Activated CD8-positive, alpha-beta T cell treated with anti-CD3 and anti-CD28 coated beads for 36 hours (primary cell): ENCODE measurements at places on chromosomes 7 and 10. TPM values are rescaled to one million over a fixed set of nuclear protein-coding genes. Genes with fewer than 3 reads are reported as not detected.

DNA sequence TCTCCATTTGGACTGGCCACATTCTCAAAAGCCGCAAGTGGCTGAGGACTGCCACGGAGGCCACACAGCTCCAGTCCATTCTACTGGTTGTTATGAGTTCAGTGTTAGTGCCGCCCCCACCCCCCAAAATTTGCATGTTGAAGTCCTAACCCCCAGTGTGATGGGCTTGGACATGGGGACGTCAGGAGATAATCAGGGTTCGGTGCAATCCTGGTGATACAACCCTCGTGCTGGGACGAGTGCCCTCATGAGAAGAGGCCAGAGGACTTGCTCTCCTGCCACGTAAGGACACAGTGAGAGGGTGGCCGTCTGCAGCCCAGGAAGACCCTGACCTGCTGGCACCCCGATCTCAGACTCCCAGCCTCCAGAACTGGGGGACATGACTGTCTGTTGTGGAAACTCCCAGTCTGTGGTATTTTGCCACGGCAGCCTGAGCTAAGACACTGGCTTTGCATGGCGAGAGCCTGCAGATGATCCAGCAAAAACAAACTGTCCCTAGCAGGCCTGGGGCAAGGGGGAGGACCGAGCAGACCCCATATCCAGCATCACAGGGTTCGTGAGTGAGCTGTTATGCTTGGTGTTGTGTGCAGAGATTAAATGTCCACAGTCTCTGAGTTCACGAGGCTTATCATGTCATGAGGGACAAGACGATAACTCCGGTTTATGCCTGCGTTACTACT is 41.5 kb upstream of the INSIG1 start:
- no peak for DNase-seq
- no peak overlapping the region for H3K4me3 ChIP-seq
- H3K27me3 ChIP-seq, result peaks cover 7% of the 10 kb centered on the region

DNA sequence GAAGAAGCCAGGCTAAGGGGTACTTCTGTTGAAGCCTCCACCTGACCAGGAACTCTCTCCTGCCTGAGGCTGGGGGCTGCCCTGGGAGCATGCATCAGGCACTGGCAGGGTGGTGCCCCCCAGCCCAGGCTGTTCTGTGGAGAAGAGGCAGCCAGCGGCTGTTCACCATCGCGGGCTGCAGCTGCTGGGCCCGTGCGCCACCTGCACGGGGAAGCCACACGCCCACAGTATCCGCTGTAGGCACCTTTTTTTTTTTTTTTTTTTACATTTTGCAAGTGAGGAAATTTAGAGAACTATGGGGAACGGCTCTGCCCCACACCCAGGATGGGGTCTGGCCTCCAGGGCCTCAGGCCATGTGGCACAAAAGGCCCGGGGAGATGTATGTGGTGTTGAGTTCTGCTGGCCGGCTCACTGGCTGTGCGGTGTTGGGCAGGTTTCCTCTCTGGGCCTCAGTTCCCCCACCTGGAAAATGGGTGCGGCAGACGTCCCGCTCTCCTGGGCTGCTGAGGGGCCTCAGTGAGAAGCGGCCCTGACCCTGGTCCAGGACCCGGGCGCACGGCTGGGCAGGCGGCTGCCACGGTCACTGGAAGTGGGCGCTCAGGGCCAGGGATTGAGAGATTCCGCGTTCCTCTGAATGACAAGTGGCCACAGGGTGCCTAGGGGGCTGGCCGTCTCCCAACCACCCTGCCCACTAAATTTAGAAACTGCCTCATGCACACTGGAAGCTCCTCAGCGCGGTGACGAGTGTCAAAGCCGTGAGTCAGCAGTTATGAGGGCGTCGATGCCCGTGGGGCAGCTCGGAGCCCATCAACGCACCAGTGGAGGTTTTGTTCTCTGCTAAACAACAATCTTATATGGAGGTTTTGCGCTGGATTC is 8.8 kb upstream of the INTS1 start:
- H3K4me1 ChIP-seq, result peaks cover 31% of the 10 kb centered on the region
- DNase-seq, result peak; percentile 72

DNA sequence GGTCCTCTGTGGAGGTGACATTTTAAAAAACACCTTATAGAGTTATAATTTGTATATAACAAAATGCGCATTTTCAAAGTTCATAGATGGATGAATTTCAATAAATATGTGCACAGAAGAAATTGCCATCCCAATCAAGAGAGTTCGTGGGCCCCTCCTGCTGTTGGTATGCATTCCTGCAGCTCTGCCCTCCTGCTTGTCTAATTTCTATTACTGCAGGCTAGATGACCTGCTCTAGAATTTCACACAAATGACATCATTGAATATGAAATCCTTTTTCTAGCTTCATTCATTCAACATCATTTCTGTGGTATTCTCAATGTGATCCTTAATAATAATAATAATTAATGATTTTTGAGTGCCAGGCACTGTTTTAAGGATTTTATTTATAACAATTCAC is 348.2 kb downstream of the SDK1 start:
- no peak for DNase-seq
- H3K27me3 ChIP-seq, result no peaks in the 10 kb centered on the region
- H3K4me1 ChIP-seq, result no peaks in the 10 kb centered on the region
- H3K36me3 ChIP-seq, result no peaks in the 10 kb centered on the region
- no peak overlapping the region for H3K4me3 ChIP-seq

DNA sequence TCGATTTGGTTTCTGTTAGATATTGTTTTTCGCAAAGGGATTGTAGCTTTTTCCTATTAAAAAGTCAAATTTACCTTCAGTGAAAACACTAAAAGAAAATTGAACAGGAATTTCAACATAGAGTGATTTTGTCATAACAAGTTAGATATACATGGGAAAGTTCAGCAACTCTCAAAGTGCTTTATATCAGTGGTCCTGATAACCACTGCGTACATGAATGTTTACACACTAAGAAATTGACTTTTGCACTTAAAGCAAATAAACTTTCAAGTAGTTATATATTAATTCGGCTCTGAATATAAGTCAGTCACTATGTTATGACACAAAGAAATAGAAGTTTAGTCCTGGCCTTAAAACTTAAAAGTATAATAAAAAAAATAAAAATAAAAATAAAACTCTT is 101.3 kb upstream of the DKK1 start:
- DNase-seq, result no peak
- no peaks in the 10 kb centered on the region for H3K36me3 ChIP-seq
- no peaks in the 10 kb centered on the region for H3K4me1 ChIP-seq
- no peak overlapping the region for H3K27ac ChIP-seq

DNA sequence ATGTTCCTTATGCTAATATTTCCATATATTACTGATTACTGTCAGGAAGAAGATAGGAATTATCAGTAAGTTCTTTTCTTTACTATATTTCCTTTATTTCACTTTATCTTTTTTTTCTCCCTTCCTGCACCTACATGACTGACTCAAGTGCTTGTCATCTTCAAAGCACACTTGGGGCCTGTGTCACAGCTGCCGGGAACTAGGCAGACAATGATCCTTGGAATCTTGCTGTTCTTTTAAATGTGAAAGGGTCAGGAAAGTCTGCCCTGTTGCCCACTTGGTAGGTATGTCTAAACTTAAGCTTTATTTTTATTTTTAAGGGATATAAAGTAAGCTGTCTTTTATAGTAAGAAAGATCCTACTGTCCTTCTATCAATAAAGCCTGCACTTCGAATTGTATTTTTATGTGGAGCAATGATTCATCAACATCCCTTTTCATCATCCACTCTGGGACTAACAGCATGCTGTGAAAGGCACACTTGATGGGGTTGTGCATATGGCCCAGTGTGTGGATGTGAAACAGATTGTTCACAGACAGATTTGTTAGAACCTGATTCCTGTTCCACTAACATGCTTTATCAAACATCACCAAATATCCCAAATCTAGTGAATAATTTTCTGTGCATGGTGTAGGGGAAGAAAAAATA is 556.9 kb downstream of the DNAJB9 start:
- H3K27ac ChIP-seq, result no peak overlapping the region
- H3K36me3 ChIP-seq, result no peaks in the 10 kb centered on the region
- no peaks in the 10 kb centered on the region for H3K4me1 ChIP-seq
- no peak for DNase-seq
- H3K4me3 ChIP-seq, result no peak overlapping the region

DNA sequence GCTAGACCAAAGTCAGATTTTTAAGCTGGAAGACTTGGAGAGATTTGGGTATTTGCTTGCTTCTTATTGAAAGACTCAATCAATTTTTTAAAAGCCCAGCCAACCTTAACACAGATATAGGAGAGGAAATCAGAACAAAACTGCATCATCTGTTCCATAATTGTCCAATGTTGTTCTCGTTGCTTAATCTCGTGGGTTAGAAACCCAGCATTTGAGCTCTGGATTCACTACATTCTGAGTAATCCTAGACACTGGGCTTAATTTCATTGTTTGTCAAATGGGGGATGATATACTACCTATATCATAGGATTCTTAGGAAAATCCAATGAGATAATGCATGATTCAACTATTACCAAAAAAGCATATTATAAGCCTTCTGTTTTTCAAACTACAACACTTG is 48.9 kb downstream of the CALD1 start:
- H3K4me1 ChIP-seq, result no peaks in the 10 kb centered on the region
- no peak overlapping the region for H3K4me3 ChIP-seq
- DNase-seq, result no peak
- no peaks in the 10 kb centered on the region for H3K36me3 ChIP-seq
- no peak overlapping the region for H3K27ac ChIP-seq

GRCh38 chr10:97086530-97086929 is 99.2 kb downstream of the SLIT1 start:
- DNase-seq, result no peak
- no peaks in the 10 kb centered on the region for H3K4me1 ChIP-seq
- no peak overlapping the region for H3K27ac ChIP-seq
- H3K36me3 ChIP-seq, result no peaks in the 10 kb centered on the region
- no peak overlapping the region for H3K4me3 ChIP-seq
- H3K27me3 ChIP-seq, result peaks cover 38% of the 10 kb centered on the region

IFIT1B gene
- total RNA-seq, result not detected

GTPBP10 gene
- total RNA-seq, result 47.9 TPM

LEP gene
- total RNA-seq, result not detected

DNA sequence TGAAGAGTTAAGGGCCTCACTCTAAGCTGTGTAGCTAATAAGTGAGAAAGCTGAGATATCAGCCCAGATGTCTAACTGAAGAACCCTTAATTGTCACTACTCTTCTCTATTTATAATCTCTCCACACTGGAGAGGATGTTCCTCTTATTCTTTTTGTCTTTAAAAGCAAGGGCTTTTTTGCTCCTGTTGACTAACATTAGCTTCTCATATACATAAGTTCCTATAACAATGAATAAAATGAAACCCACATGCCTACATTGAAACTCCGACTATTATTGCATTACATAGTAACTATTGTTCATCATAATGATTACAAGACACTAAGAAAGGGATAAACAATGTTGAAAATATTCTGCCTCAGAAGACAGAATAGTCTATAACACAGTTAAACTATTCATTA is 67.1 kb downstream of the GNAT3 start:
- H3K36me3 ChIP-seq, result no peaks in the 10 kb centered on the region
- no peaks in the 10 kb centered on the region for H3K4me1 ChIP-seq
- no peak overlapping the region for H3K4me3 ChIP-seq
- H3K27ac ChIP-seq, result no peak overlapping the region
- no peak for DNase-seq
- no peaks in the 10 kb centered on the region for H3K27me3 ChIP-seq

DNA sequence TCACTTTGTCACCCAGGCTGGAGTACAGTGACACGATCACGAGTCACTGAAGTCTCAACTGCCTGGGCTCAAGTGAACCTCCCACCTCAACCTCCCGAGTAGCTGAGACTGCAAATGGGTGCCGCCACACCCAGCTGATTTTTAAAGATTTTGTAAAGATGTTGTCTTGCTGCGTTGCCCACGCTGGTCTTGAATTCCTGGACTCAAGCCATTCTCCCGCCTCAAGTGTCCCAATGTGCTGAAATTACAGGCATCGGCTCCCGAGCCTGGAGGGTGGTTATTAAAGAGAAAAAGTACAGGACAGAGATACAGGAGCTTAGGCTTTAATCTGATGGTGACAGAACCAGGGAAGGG is 55.1 kb downstream of the KCTD7 start:
- H3K27me3 ChIP-seq, result no peaks in the 10 kb centered on the region
- no peak for DNase-seq
- peaks cover 7% of the 10 kb centered on the region for H3K36me3 ChIP-seq
- H3K4me3 ChIP-seq, result no peak overlapping the region

- no peak for DNase-seq
- no peaks in the 10 kb centered on the region for H3K4me1 ChIP-seq
- H3K27me3 ChIP-seq, result no peaks in the 10 kb centered on the region
Measured at GRCh38 chr10:55820478-55820877, 540.6 kb downstream of the ZWINT start.

DNA sequence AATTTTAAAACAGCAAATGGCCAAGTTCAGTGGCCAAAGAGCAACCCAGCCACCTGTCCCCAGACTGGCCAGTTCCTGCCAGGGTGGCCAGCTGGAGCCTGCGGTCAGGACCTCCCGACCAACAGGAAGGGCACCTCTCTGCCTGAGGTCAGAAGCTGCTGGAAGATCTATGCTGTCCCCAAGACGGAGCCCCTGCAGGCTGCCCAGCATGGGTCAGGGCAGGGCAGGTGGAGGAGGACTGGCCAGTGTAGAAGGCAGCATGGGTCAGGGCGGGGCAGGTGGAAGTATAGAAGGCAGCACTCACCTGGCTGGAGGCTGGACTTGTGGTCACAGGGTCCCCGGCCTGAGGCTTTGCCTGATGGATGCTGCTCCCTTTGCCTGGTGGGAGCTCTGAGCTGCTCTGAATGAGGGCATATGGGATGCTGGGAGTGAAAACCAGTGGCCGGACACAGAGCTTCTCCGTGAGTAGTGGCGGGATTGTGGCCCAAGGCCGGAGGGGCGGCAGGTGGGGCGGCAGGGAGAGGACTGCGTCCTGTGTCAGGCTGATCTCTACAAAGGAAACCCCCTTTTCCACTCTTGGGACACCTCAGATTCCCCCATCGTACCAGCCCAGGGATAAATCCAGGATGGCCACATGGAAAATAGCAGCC is 229.2 kb downstream of the TCERG1L start:
- no peaks in the 10 kb centered on the region for H3K36me3 ChIP-seq
- no peak overlapping the region for H3K27ac ChIP-seq
- H3K27me3 ChIP-seq, result no peaks in the 10 kb centered on the region
- no peak for DNase-seq
- H3K4me3 ChIP-seq, result no peak overlapping the region
